Liver (tissue), 10 donors: ENCODE measurements at places on chromosomes 6 and 20. TPM values are rescaled to one million over a fixed set of nuclear protein-coding genes. Genes with fewer than 3 reads are reported as not detected.

GRCh38 chr20:571754-572441, 28.3 kb upstream of the CSNK2A1 start:
- peaks cover 4% of the 10 kb centered on the region for H3K27me3 ChIP-seq
- H3K27ac ChIP-seq = no peak overlapping the region
- no peak overlapping the region for H3K4me3 ChIP-seq

DNA sequence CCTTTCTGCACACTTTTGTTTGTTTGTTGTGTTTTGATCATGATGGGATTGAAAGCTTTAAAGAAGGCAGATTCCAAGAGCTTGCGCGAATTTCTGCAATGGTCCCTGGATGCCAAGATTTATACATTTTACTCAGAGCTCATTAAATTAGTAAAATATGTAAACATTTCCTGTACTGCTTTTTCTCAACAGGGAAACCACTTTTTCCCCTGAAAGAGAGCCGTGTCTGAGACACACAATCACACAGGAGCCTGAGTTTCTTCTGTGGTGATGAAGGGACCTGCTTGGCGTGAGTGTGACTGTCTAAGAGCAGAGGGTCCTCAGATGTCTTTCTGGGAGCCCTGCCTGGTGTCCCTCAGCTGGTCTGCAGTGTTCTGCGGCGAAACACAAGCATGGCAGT, 12.1 kb upstream of the TAGAP start:
- H3K27ac ChIP-seq = no peak overlapping the region
- no peaks in the 10 kb centered on the region for H3K36me3 ChIP-seq
- H3K4me3 ChIP-seq = no peak overlapping the region
- DNase-seq = no peak
- H3K4me1 ChIP-seq = no peaks in the 10 kb centered on the region

- no peak for DNase-seq
- no peaks in the 10 kb centered on the region for H3K36me3 ChIP-seq
- no peaks in the 10 kb centered on the region for H3K4me1 ChIP-seq
- no peak overlapping the region for H3K27ac ChIP-seq
- no peaks in the 10 kb centered on the region for H3K27me3 ChIP-seq
- H3K4me3 ChIP-seq = no peak overlapping the region
Observed at GRCh38 chr20:32991792-32992641, 12.2 kb downstream of the SUN5 start.

DNA sequence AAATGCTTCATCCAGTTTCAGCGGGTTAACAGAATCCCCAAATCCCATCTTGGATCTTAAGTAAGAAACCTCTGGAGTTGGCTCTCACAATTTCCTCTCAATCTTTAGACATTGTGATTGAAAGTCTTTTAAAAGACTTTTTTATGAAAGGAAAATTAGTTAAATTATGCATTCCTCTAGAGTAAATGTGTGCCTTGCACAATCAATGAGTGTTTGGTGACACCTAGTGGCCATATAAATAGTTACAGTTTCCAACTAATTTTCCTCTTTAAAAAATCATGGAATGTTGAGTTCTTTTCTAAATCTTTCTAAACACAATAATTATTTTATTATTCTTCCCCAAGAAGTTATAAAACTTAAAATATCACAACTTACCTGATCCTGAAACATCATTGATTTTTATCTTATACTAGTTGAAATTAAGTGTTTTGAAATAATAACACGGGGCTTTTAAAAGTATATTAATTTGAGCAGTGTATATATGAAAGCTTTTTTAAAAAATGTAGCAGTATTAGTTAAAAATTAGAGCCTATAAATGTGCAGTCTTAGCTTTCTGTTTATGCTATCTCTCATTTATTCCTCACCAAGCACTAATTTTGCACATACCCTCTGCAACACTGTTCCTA, 66.4 kb downstream of the PKHD1 start:
- H3K4me3 ChIP-seq = no peak overlapping the region
- H3K27me3 ChIP-seq = no peaks in the 10 kb centered on the region
- no peak overlapping the region for H3K27ac ChIP-seq
- no peak for DNase-seq

GRCh38 chr20:2280082-2280481, 15.7 kb upstream of the TGM3 start:
- peaks cover 16% of the 10 kb centered on the region for H3K4me1 ChIP-seq
- H3K27ac ChIP-seq = no peak overlapping the region
- no peaks in the 10 kb centered on the region for H3K27me3 ChIP-seq
- DNase-seq = no peak
- H3K36me3 ChIP-seq = no peaks in the 10 kb centered on the region
- H3K4me3 ChIP-seq = no peak overlapping the region

DNA sequence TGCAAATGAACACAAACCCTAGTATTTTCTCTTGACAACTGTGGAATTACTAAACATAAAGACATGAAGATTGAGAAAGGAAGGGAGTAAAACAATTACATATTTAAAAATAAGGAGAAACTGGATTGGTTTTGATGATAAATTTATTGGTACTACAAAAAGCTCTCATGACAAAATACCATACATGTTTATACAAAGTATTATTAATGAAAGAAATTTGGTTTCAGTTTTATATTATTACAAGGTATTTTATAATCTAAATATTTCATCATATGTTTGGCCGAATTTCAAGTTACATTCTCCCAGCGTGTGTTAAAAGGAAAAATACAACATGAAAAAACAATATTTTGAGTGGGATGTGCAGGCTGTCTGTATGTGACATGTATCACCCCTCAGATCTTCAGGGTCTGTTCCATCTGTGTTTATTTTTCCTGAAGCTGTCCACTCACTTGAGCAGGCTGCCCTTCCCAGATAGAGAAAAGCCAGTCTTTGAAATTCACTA, 568.4 kb downstream of the NKAIN2 start:
- H3K4me1 ChIP-seq = no peaks in the 10 kb centered on the region
- no peak for DNase-seq
- H3K27ac ChIP-seq = no peak overlapping the region
- H3K4me3 ChIP-seq = no peak overlapping the region
- H3K36me3 ChIP-seq = no peaks in the 10 kb centered on the region
- H3K27me3 ChIP-seq = no peaks in the 10 kb centered on the region

- H3K36me3 ChIP-seq = no peaks in the 10 kb centered on the region
- H3K4me1 ChIP-seq = no peaks in the 10 kb centered on the region
- H3K27me3 ChIP-seq = no peaks in the 10 kb centered on the region
- no peak overlapping the region for H3K27ac ChIP-seq
- no peak overlapping the region for H3K4me3 ChIP-seq
Observed at GRCh38 chr6:98695091-98695801, 139.1 kb upstream of the POU3F2 start.

The LSM14B gene
- 15.9 TPM for total RNA-seq

The FAM217A gene
- not detected for total RNA-seq

The KHDC1L gene
- total RNA-seq = not detected

The GPRC6A gene
- not detected for total RNA-seq

The ERVFRD-1 gene
- total RNA-seq = not detected

The ENPP5 gene
- total RNA-seq = 0.59 TPM

The HNF4A gene
- total RNA-seq = 171 TPM

The FRK gene
- 5.7 TPM for total RNA-seq
